NCI-H524 treated with DMSO at 0.1 percent for 48 hours (cell line): ENCODE measurements at places on chromosomes 4 and X.

GRCh38 chrX:119685225-119686066, 7.5 kb downstream of the SEPTIN6 start:
- no peak for DNase-seq

DNA sequence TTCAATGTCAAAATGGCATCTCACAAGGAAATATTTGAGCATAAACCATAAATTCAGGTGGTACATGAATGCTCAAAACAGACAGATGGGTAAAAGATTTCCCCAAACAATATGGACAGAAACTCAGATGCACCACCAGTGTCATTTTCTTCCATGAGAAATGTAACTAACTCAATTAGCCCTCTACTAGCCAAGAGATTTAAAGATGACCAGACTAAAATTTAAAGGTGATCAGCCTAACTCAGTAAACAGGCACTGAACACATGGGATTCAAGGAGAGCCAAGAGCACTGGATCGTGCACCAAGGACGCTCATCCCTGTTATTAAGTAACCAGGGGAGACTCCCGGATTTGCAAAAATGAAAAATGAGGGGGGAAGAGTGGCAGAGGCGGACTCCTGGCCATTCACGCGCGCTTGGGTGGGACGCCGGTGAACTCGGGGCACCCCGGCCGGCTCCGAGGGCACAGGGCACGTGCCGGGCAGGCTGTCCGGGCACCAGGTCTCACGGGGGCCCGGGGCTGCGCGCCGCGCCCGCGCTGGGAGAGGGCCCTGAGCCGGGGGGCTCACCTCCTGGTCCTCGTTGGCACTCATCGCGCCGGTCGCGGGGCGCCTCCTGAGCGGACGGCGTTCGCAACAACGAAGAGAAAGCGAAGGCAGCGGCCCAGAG, 490 bp downstream of the RWDD4 start:
- DNase-seq = no peak

GRCh38 chr4:53461244-53461643, 83.8 kb downstream of the FIP1L1 start:
- DNase-seq = no peak

DNA sequence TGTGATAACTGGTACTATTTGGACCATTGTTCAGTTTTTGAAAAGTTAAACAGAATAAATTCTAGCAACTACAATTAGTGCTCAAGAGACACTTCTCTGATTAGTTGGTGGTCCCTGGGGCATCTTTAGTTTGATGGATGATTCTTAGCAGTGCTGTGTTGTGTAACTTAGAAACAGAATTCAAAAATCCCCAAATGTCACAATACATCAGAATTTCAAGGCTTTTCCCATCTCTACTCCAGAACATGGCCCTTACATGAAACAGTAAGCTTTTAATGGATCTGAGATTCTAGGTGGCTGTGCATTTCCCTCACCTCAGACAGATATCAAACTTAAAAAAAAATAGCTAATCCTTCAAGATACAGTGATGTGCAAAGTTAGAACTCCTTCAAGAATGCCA, 104.4 kb upstream of the CXCL13 start:
- DNase-seq = no peak
